ENCODE measurements at places on chromosomes 6 and 20. TPM values are rescaled to one million over a fixed set of nuclear protein-coding genes. Genes with fewer than 3 reads are reported as not detected.

The TMEM14B gene
- 101 TPM for total RNA-seq

The DSP gene
- total RNA-seq = 270 TPM

The VSX1 gene
- total RNA-seq = 0.11 TPM

The PAK5 gene
- 7.5 TPM for total RNA-seq

The TAP1 gene
- total RNA-seq = 20.0 TPM

The STMN3 gene
- total RNA-seq = 142 TPM

The HLA-DPA1 gene
- total RNA-seq = 23.1 TPM

The HM13 gene
- 48.0 TPM for total RNA-seq

The LST1 gene
- 10.8 TPM for total RNA-seq

The RIMS1 gene
- 63.9 TPM for total RNA-seq

The MYBL2 gene
- total RNA-seq = 1.9 TPM

The PHACTR3 gene
- total RNA-seq = 27.9 TPM

The MRPS10 gene
- total RNA-seq = 28.8 TPM

The SCUBE3 gene
- total RNA-seq = 4.4 TPM

The HCRTR2 gene
- 11.6 TPM for total RNA-seq

The CCN5 gene
- 0.20 TPM for total RNA-seq

The PPP1R3D gene
- 5.3 TPM for total RNA-seq

The PACRG gene
- total RNA-seq = 15.4 TPM

The SUMO4 gene
- 5.8 TPM for total RNA-seq

The KIF25 gene
- 3.0 TPM for total RNA-seq

The BFSP1 gene
- 1.8 TPM for total RNA-seq
